NCI-H1436 treated with DMSO at 0.1 percent for 48 hours (cell line): ENCODE measurements at places on chromosomes 16 and 17.

- DNase-seq, result no peak
Measured at GRCh38 chr16:30470632-30470995, 1.9 kb upstream of the ITGAL start.

GRCh38 chr17:68437979-68438822 is 19.1 kb downstream of the WIPI1 start:
- no peak for DNase-seq

GRCh38 chr17:63405741-63406261 is 40.3 kb downstream of the CYB561 start:
- DNase-seq, result peak; percentile 15

- no peak for DNase-seq
Measured at GRCh38 chr17:38947189-38947588, 20.0 kb downstream of the FBXO47 start.

GRCh38 chr17:7843536-7844291 is 9.7 kb downstream of the KDM6B start:
- no peak for DNase-seq

GRCh38 chr17:34386343-34386696 is 23.3 kb upstream of the CCL1 start:
- DNase-seq, result no peak

DNA sequence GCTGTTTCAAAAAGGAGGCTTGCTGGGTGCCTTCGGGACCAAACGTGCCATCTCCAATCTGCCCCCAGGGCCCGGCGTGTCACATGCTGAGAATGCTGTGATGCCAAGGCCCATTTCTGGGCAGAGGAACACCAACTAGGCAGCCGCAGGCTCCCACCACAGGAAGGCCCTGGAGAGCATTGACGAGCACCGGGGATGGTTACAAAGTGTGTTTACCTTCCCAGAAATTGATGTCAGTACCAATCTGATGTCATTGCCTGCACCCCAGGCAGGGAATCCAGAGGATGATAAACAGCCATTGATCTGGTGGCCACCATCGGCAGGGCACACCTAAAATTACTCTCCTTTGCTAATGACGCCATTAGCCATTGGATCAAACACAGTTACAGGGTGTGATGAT is 418.1 kb upstream of the CDH5 start:
- no peak for DNase-seq

DNA sequence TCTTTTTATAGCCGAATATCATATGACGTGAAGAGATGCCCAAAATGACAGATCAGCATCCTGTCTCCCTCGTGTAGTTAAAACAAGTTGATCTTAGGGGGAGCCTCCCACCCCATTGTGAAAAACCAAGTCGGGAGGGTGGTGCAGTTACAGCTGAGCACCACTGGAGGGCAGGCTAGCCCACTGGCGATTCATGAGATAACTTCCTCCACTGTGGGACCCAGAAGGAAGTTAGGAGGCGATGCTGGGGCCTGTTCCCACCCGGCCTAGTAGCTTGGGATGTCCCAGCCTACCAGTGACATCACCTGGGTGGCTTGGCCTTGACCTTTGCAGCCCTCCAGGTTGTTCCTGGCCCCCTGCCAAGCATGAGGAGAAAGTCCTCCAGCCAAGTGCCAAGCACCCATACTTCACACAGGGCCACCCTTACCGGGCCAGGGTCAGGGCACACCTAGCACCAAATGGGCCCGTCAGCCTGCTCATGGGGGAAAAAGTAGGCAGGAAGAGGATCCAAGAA is 8.1 kb upstream of the CPNE2 start:
- no peak for DNase-seq

DNA sequence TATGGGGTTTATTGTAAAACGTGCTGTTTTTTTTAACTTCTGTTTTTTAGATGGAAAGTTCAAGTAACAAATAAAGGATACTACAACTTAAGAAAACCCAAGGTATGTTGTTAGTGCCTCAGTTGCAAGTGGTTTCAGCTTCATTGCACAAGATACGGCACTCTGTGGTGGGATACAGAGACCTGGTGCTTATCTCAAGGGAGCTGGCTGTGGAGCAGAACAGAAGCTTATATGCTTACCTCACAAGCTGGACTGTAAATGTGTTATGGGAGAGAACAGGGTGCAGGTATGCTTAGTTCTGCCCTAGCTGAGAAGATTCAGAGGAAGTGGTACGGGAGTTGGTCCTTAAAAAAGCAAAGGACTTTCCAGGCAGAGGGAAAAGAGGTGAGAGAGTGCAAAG is 15.2 kb downstream of the DGKE start:
- no peak for DNase-seq

- DNase-seq, result no peak
Measured at GRCh38 chr17:82281502-82282238, 8.2 kb upstream of the CSNK1D start.

DNA sequence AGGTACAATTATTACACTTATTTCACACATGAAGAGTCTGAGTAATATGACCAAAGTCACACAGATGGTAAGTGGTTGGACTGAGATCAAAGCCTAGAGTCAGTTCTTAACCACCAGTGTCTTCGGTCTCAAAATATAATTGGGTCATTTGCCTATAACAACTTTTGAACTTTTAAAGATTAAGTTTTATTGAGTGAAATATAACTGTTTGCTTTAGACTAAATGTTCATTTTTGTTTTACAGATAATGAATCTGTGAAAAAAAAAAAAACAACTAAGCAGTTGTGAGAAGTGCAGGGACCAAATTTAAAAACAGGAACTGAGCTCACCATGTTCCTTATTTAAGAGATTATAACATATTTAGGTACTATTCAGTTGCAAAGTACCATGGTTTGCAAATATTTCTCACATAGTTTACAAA is 150.1 kb downstream of the ITFG1 start:
- no peak for DNase-seq

DNA sequence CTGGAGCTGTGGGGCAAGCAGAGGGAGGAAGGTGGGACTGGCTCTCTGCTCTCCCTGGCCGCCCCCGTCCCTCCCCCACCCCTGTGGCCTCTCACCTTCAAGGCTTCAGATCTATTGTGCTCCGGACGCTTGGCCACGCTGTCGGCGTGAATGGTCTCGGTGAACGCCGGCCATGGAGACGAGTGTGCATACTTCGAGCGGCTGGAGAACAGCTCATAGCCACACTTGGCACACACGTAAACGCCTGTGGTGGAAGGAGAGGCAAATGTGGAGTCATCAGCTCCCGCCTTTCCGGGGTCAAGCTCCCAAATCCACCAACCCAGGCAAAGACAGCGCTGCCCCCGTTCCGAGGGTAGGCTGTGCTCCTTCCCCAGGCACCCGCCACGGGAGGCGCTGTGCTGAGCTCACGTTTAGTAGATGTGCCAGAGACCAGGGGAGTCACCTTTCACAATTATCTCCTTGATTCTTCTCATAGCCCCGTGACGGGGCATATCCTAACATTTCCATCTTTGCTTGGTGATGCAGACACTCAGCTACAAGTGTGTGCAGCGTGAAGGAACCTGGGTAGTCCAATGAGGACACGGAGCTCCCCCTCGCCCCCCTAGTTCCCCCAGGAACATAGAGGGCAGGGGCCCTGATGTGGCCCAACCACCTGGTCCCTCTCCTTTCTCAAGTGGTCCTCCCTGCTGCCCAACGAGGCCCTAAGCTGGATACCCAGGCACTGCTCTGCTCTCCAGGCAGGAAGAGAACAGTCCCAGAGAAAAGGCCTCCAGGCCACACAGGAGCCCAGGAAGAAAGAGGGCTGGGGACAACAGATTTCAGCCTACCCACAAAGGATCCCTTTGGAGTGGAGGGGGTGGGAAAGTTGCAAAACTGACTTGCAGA is 1.6 kb downstream of the MSRB1 start:
- no peak for DNase-seq

- DNase-seq, result no peak
Measured at GRCh38 chr16:52141871-52142270, 405.1 kb downstream of the TOX3 start.

- no peak for DNase-seq
Measured at GRCh38 chr17:43683928-43684653, 22.4 kb upstream of the MEOX1 start.

DNA sequence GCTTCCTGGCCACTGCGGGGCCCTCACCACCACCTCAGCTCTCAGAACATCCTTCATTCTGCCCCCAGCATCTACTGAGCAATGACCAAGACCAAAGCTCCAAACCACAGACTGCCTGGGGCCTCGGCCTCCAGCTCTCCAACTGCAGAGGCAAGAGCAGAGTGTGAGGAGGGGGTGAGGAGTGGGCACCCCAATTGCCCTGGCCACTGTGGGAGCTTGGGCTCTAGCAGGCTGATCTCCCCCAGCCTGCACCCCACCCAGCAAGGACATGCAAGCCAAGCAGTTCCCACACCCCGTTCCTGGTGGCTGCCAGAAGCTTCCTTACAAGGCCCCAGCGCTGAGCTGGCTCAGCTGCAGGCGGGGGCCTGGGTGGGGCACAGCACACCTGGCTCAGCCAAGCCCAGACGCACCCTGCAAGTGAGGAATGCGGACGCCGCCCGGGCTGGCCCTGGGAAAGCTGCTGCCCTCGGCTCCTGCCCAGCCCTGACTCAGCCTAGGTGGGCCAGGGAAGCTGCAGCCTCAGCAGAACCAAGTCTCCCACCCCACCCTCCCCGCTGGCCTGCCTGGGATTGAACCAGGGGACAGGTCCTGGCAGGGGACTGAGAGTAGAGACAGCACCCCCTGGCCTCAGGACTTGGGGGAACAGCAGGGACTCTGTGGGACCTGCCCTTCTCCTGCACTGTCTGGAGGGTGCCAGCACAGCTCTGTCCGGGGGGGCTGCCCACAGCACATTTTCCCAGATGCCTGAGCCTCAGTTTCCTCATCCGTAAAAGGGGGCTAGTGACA is 29.7 kb upstream of the KRT17 start:
- DNase-seq, result no peak

DNA sequence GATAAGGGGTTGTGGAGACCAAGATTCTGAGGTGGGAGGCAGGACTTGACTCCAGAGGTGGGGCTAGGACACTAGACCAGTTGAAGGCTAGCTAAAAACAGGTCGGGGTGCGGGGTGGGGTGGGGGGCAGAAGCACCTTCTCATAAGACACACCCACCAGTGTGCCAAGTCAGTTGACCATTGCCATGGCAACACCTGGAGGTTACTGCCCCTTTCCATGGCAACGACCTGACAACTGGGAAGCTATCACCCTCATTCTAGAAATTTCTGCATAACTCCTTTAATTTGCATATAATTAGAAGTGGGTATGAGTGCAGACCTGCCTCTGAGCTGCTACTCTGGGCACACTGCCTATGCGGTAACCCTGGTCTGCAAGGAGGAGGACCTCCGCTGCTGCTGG is 53.9 kb upstream of the ALOX12 start:
- no peak for DNase-seq
